ENCODE measurements at places on chromosomes 1 and 21.

DNA sequence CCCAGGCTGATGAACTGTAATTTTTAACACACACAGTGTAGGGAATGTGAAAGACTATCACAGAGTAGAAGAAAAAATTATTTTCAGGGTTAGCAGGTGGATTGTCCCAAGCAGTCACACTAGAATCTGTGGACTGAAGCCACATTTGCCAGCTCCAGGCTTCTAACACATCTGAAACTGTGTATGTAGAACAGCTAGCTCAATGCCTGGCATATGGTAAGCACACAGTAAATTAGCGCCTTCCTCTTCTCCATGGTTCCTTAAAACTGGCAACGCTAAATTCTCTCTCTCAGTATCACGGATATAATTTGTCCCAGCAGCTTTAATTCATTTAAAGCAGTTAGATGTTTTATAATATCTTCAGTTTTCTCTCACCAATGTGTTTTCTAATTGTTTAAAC, 2.4 kb upstream of the NUDT17 start:
- DNase-seq: no peak

DNA sequence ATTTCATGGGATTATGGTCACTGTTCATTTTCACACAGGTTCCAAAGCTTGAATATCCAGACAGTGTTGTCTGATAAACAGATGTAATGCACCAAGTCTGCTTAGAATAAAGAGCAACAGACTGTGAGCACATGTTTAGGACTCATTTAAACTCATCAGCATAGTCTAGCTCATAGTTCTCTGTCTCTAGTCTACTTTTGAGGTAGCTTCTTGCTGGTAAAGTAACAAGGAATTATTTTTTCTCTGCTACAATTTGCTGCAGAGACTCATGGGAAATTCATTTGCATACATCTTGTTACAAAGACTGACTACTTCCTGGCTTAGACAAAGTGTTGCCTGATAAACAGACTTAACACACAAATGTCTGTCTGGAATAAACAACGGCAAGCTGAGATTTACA, 187.2 kb downstream of the NFIA start:
- DNase-seq: no peak

GRCh38 chr1:94026619-94027380, 94.1 kb downstream of the ABCA4 start:
- no peak for DNase-seq

DNA sequence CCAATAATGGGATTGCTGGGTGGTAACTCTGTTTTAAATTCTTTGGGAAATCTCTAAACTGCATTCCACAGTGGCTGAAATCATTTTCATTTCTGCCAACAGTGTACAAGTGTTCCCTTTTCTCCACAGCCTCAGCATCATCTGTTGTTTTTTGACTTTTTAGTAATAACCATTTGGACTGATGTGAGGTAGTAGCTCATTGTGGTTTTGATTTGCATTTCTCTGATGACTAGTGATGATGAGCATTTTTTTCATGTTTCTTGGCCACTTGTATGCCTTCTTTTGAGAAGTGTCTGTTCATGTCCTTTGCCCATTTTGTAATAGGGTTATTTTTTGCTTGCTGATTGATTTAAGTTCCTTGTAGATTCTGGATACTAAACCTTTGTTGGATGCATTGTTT, 131.9 kb upstream of the B3GALT2 start:
- no peak for DNase-seq

GRCh38 chr1:30725450-30726095, 2.2 kb upstream of the MATN1 start:
- no peak for DNase-seq

DNA sequence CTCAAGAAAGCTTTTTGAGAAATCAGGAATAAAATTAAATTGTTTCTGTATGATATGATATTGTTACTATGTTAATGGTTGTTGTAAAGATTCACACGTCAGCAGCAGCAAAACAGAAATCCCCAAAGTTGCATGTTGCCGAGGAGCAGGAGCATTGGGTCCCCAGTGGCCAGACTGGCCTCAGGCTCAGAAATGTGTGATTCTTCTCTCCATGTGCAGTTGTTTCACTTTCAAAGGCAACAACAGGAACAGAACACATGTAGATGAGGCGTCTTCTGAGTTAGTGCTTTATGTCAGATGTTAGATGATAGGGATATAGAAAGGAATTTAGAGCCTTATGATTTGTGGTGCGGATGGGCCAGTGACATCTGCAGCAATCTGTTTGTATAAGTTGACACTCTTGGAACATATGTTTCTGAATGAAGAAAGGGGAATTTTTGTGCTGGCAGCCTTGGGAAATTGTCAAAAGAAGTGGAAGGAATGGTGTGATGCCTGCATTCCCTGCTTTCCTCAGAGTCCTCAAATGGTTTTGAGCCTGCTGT, 2.1 kb upstream of the TTLL7 start:
- no peak for DNase-seq

DNA sequence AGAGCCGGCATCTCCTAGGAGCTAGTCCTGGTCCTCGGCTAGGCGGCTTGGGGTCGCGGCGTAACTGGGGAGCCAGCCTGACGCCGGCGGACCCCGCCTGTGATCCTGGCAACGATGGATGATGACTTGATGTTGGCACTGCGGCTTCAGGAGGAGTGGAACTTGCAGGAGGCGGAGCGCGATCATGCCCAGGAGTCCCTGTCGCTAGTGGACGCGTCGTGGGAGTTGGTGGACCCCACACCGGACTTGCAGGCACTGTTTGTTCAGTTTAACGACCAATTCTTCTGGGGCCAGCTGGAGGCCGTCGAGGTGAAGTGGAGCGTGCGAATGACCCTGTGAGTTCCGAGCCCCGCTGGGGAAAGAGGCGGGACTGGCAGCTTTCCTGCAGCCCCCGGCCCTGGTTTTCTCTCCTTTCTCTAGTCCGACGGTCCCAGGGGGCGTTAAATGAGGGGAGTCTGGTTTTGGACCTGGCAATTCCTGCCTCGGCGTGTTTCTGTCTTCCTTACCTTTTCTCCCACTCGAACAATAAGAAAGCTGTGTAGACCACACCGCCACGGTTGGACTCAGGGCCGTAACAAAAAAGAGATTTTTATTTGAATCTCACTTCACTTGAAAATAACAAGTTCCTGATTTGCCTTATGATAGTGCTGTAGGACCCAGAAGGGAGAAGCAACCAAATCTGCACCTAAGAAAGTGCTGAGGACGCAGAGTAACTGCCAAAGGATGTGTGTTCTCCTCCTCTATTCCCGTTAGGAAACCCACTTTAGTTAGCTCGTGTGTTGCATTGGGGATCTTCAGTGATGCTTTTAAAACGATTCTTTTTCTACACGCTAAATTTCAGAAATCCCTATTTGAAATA, at the start of gene SPRTN:
SPRTN (plus strand) TSS at position 24 of the 859 bp plus-strand sequence; CDS start at position 115, 91 bp downstream.
- no peak for DNase-seq

GRCh38 chr21:9837946-9838737, 683.2 kb upstream of the TPTE start:
- DNase-seq: no peak

GRCh38 chr1:27045973-27046558, 33.4 kb upstream of the TENT5B start:
- DNase-seq: peak; percentile 17

DNA sequence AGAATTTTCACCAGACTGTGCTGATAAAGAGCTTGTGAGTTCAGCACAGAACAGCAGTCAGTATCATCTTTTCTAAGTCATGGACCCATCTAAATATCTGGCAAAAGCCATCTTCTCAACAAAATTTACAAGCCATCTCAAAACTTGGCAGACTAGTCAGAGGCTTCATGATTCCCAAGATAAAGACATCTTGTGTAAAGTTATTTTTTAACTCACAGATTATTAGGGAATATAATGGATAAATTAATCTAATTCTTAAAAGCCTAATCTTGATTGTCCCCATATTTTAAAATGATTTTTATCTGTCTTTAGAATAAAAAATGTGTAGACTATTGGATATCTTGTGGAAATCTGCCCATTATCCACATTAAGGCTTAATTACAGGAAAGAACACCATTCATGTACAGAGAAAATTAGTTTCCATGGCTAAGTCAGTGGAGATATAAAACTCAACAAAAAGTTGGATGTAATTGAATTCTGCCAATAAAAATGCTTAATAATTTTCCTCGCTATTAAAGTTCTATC, 159.8 kb downstream of the ZP4 start:
- no peak for DNase-seq

DNA sequence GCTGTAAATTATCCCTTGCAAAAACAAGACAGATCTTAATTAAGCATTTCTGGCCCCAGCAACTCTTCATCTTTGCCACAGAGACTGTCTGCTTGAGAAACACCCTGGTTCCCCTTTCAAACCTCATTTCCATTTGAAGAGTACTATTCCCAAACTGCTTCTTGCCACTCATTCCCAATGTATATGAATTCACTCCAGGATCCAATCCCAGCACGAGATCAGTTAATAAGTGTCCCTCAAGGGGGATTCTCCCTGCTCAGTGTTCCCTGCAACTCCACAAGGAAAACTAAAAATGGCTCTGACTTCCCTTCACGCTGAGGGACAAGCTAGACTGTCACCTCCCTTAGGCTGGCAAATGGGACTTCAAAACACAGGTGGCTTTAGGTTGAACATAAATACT, 173.2 kb downstream of the SIPA1L2 start:
- no peak for DNase-seq

DNA sequence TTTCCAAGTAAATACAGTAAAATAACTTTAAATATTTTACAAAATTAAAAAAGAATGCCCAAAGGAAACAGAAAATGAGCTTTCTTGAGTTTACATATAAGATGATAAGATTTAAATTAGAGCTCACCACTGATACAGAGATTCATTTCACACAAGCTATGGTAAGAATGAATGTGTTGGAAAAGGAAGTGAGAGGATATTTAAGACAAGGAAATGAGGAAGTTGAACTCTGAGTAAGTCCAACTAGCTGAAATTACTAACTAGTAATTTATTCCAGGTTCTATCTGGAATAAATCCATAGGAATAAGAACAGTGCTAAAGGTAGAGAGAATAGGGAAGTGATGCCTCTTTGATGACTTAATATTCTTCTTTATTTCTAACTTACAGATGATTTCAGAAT, 42.4 kb downstream of the FNBP1L start:
- no peak for DNase-seq

- DNase-seq: no peak
These were observed 93.2 kb downstream of the EPHB2 start for GRCh38 chr1:22803833-22804232.

- DNase-seq: no peak
These were observed 16.4 kb downstream of the KNCN start for GRCh38 chr1:46535063-46535462.

- DNase-seq: no peak
These were observed 48.7 kb downstream of the TESK2 start for GRCh38 chr1:45442272-45442671.

- DNase-seq: no peak
These were observed 45.9 kb downstream of the SLC45A1 start for GRCh38 chr1:8363767-8364301.

DNA sequence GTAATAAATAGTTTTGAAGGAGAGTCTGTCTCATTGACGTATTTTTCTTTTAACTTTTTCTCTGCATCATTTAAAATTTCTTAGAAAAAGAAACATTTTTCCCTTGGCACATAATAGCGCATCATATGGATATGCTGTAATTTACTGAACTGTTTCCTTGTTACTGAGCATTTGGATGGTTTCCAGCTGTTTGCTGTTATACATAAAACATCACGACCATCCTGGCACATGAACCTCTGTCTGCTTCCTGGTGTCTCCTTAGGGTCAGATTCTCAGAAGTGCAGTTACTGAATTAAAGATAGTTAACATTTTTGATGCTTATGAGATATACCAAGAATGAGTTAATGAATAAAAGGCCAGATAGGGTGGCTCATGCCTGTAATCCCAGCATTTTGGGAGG, 67.2 kb downstream of the BACE2 start:
- no peak for DNase-seq

DNA sequence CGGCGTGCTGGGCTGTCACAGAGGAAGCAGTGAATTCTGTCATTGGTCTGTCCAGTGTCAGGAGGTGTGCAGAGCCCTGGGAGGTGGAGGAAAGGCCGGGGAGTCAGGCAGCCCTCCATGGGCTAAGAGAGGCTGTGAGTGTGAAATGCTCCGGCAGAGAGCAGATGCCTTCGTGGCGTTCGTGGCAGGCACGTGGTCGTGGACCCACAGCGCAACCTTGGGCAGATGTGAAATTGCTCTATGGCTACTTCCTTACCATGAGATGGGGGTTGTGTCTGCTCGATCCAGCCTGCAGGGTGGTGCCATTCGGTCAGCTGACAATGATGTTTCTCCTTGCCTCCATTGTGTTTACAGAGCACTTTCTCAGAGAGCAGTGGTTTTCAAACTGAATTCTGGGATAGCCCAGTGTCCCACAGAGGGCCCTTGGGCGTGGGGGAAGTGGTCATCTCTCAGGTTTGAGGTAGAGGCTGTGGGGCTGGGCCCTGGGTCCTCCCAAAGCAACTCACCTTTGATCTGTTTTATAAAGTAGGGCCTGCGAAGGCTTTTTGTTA, 27.9 kb downstream of the TNFRSF1B start:
- DNase-seq: no peak

- DNase-seq: no peak
These were observed 16.2 kb upstream of the GPR157 start for GRCh38 chr1:9145021-9145668.

- DNase-seq: no peak
These were observed 103.1 kb upstream of the USP24 start for GRCh38 chr1:55318116-55318817.

- no peak for DNase-seq
These were observed 15.8 kb upstream of the HSPG2 start for GRCh38 chr1:21952786-21953520.

- DNase-seq: no peak
These were observed 62.6 kb upstream of the SPAG17 start for GRCh38 chr1:118247593-118247992.

DNA sequence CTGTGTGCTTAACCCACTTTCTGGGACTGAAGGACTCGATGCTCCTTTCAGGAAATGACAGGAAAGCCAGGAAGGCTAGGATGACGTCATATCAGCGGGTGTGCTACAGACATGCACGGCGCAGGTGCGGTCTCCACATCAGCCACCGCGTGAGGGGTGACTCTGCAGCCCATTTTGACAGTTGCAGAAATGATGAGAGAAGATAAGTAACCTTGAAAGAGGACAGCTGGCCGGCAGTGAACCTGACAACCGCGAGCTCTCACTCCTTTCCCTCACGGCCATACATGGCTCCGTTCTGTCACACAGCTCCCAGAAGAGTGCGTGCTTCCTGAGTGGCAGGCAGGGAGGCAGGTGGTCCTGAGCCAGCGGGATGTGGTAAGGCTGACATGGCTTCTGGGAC, 1.7 kb upstream of the KRTAP10-5 start:
- DNase-seq: no peak

GRCh38 chr1:50246869-50247268, 138.1 kb downstream of the ELAVL4 start:
- DNase-seq: no peak

DNA sequence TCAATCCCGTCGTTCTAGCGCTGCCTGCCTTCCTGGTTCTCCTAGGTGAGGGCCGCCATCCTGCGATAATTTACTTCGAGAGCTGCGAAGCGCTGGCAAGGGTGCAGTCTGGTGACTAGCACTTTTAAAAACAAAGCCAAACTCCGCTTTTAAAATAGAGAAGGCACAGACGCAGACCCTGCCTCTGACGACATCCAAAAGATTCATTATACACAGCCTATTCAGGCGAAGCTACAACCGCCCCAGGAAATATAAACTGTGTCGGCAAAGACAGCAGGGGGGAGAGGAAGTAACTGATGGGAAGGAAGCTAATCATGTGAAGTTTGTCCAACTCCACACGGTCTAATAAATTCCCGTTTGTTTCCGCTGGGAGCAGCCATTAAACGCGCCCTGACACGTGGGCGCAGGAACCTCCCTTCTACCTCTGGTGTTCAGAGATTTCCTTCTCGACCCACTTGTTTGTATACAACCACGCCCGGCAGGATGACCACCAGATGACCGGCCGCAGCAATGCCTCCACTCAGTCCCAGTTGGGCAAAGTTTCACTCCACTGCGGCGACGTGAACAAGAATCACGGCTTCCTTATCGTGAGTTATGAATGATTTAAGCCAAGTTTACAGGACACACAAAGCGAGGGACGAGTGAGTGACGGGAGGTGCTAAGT, 1.3 kb downstream of the GNG12 start:
- no peak for DNase-seq

Data from NCI-H2107 (cell line).